ENCODE measurements at places on chromosomes 5 and 9.

DNA sequence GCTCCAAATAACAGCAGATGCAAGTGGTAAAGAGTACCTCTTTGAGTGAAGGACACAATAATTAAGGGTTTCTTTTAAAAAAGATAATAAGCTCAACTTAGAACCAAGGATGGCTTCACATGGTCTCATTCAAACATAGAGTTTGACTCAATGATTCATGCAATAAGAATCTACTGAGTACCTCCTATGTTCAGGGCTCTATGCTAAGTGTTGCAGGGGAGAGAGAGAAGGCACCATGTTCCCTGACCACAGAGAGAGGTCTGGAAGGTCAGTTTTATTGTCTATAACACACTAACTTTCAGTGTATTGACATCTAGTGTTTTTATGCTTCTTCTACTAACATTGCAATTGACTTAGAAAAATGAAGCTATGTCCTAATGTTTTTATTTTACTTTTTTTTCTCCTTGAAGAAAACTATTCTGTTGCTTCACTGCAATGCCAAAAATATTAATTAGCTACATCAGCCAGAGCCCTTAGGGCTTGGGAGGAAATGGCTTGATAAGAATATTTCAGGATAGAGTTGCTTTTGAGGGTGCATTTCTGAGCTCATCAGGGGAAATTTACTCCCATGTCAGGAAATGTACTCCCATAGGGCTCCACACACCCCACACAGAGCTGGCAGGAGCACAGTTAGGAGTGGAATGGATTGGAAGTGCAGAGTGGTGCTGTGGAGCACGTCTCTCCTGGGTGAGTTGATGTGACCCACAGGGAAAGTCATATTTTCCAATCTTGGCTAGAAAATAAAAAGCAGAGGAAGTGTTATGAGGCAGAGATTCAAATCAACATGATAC, 106.6 kb downstream of the PDE8B start:
- DNase-seq = no peak

- no peak for DNase-seq
Observed at GRCh38 chr9:86082870-86083269, 16.5 kb downstream of the GOLM1 start.

- no peak for DNase-seq
Observed at GRCh38 chr9:91720313-91720712, 229.7 kb downstream of the ROR2 start.

DNA sequence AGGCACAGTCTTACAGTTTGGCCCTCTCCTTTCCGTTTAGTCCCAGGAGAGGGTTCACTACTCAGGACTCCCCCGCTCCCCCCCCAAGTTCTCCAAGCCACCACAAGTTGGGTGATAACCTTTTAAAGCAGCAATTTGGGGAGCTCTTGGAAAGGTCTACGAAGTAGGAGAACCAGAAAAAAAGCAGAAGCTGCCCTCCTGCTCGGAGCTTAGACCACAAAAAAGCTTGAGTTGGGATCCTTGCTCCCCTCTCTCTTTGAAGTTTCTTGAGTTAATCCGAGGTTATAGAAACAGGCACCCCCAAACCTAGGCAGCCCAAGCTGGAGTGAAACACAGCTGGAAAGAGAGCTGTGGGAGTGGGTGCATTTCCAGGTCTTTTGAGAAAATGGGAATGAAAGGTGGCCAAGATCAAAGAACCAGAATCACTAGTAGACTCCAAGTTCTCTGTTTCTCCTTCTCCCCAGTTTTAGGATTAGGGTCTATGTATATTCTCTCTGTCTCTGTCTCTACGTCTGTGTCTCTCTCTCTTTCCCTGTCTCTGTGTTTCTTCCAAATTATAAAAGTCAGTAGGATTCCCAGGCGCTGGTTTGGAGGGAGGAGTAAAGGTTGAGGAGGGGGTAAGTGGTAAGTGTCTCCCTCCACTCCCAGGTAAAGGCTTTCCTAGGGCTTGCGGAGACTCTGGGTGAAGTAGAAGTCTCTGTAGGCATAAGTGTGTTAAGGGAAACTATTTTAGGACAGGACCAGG, 2.8 kb downstream of the LHX2 start:
- no peak for DNase-seq

- no peak for DNase-seq
Observed at GRCh38 chr9:73020877-73021276, 68.0 kb upstream of the ALDH1A1 start.

DNA sequence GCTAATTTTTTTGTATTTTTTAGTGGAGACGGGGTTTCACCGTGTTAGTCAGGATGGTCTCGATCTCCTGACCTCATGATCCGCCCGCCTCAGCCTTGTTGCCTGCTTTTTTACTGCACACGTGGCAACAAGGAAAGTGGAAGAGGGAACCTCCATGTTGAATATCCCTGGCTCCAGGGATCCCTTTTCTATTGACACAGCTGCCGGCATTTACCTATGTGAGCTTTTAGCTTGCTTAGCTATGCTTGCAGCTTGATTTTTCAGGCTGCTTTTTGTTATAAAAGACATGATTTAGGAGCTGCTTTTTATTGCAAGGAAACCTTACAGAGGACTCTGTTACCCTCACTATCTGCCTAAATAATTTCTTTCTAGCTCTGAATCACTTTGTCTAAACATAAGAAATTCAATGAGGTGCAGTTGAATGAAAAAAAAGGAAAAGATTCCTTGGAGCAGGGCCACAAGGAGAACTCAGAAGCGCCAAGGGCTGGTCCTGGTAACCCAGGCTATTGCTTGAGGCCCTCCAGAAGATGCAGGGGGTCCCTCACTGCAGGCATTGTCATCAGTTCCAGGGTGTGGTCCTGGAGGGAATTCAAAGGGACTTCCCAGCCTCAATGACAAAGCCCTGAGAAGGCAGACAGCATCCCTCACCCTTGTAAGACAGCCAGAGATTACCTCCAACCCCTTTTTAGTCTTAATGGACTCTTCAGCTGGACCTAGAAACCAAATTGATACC, 89.9 kb downstream of the SYK start:
- DNase-seq = no peak

DNA sequence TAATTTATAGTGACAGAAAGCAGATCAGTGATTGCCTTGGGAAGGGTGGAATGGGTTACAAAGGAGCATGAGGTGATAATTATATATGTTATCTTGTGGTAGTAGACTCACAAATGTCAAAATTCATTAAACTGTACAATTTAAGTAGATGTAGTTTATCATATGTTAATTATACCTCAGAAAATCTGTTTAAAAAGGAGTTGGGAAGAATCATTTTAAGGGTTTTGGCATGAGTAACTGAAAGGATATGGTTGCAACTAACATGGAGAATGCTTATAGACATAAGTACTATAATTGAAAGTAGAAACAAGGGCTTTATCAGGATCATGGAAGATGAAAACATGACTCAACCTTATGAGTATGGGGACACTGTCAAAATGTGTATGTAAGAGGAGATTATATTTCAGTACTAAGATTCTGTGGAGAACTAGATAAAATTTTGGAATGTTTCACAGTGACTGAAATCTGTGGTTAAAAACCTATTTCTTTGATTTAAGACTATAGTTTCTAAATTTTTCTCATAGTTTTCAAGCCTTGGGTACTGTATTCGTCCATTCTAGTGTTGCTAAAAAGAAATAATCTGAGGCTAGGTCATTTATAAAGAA, 73.3 kb downstream of the FCHO2 start:
- DNase-seq = no peak

DNA sequence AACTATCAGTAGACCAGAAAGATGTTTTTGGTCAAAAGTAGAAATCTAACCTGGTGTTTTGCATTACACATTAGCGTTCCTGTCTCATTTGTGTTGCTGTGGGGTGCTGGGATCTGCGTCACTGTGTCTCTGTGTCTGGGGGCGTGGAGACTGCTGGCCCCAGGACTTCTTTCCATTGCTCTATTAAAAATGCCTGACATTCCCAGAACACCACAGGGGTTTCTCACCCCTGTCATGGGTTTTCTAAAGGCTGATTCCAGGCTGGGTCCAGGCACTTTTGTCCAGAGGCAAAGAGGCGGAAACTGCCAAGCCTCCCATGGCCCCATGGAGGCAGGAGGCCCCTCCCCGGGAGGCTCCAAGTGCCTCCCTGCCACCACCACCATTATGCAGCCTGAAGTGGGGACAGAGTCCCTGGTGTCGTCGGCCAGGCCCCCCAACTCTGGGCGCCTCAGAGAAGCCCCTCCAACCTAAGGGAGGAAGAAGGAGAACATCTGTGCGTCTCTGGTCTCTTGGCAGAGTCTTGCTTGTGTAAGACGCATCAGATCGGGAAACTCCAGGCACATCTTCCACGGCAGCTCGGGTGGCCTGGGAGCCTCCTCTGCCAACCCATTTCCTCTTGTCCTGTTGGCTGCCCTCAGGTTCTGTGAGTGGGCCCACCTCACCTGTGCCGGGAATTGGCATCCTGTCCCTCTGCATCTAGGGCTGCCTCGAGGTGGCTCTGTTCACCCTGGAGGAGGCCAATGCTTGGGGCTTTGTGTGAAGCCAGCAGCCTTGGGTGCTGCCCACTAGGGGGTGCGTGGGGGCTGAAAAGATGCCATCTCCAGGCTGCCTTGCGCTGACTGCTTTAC, 13.8 kb upstream of the PLEKHG4B start:
- DNase-seq = peak; percentile 28

- DNase-seq = no peak
Observed at GRCh38 chr5:9766581-9766980, 136.4 kb upstream of the TAS2R1 start.

GRCh38 chr5:579746-580366, 32.3 kb upstream of the CEP72 start:
- no peak for DNase-seq

GRCh38 chr9:130846487-130847305, 11.6 kb downstream of the ABL1 start:
- DNase-seq = no peak
